HTR-8/SVneo (cell line): ENCODE measurements at places on chromosomes 13 and 19.

DNA sequence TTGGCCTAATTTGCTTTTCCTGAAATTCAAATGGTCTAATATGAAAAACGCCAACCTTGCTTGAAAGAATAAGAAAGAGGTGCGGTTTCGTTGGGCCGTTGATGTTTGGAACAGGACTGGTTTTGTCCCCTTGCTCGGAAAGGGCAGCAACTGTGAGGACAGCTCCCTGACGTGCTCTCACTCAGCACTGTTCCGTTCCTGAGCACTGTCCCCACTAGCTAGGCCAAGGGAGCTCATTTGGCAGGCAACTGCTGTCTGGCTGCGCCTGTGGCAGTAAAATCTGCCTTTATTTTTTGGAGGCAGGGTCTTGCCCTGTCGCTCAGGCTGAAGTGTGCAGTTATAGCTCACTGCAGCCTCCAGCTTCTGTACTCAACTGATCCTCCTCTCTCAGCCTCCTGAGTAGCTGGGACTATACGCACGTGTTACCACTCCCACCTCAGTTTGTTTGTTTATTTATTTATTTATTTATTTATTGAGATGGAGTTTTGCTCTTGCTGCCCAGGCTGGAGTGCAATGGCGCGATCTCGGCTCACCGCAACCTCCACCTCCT, 4.5 kb downstream of the LDLR start:
- DNase-seq = no peak

GRCh38 chr13:20633802-20634201, 66.8 kb downstream of the IFT88 start:
- no peak for DNase-seq

DNA sequence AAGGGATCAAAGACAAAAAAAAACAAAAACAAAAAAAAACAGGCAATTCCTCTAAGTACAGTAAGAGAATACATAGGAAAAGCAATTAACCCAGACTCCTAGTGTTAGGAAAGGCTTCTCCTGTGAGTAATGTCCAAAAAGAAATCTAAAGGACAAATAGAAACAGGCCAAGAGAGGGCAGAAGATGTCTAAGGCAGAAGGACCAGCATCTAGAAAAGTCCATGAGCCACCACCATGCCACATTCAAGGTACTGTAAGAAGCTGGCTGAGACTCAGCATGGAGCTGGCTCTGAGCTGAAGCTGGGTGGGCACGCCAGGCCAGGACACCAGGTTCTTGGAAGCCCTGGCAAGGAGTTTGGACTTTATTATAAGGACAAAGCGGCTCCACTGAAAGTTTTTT, 118.1 kb upstream of the FRY start:
- DNase-seq = no peak

GRCh38 chr19:57239982-57240310, 486 bp upstream of the ZNF805 start:
- DNase-seq = no peak

DNA sequence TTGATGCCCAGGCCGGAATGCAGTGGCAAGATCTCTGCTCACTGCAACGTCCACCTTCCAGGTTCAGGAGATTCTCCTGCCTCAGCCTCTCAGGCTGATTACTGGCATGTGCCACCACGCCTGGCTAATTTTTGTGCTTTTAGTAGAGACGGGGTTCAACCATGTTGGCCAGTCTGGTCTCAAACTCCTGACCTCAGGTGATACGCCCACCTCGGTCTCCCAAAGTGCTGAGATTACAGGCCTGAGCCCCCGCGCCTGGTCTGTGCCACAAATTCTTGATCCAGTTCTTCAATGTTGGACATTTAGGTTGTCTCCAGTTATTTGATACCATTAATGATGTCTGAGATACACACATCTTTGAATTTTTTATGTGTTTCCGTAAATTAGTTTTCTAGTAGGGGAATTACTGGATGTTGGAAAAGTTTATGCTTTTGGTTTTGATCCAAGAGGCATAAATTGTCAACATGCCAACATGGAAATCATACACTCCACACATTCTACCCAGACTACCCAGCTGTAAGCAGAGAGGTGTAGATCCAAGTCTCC, 525 bp upstream of the COG3 start:
- no peak for DNase-seq

DNA sequence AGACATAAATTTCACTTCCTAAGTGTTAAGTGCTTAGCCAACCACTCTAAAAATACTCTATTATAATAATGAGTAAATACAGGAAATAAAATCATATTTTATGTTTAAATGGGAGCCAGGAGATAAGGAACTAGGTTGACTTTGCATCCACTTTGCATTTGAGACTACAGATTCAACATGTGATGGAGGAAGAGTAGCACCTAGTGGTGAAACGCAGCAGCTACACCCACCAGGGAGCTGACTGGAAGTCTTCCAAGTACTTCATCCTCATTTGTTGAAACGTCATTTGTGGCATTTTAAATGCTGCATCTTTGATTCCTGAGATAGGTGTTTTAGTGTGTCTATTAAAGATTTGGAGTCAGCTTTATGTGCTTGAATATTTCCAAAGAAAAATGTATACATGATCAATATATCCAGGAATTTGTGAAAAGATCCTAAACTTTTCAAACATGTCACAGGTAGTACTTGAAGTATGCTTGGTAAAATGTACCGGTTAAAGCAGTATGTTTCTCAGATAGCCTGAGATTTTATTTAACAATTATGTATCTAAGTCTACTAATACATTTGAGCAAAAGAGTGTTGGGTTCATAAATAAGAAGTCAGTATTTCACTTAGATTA, 17.4 kb upstream of the KCTD12 start:
- no peak for DNase-seq

- no peak for DNase-seq
Measured at GRCh38 chr19:35392742-35393715, 22.2 kb downstream of the GPR42 start.

GRCh38 chr19:2702170-2703076, at the start of gene GNG7:
Gene GNG7, minus strand, starts transcription at chr19:2702694. Its CDS starts 182,006 bp downstream, at chr19:2520688.
- peak; percentile 94 for DNase-seq

GRCh38 chr13:111963031-111963430, 103.9 kb upstream of the SOX1 start:
- no peak for DNase-seq

GRCh38 chr13:37194428-37194861, 89.0 kb upstream of the CSNK1A1L start:
- DNase-seq = no peak

GRCh38 chr13:76813000-76813691, 73.1 kb downstream of the KCTD12 start:
- no peak for DNase-seq

GRCh38 chr13:28026508-28026907, 38.0 kb upstream of the URAD start:
- DNase-seq = no peak

DNA sequence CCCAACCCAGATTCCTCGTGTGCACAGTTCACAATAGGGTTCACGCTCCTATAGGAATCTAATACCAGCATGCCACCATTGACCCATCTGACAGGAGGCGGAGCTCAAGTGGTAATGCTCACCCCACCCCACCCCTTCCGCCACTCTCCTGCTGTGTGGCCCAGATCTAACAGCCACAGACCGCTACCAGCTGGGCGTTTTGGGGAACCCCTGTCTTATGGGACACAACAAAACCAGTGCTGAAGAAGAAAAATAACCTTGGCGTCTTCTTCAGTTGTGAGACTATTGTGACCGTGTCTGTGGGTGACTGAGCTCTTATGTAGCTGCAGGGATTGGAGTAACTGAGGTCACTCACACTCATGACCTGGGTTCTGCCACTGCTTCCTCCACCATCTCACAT, 5.2 kb upstream of the OR10H1 start:
- no peak for DNase-seq
